Left hindlimb (tissue), 1 donor: ENCODE measurements at places on chromosomes 6 and 20.

- no peak for DNase-seq
Measured at GRCh38 chr6:104414723-104415122, 445.0 kb downstream of the HACE1 start.

DNA sequence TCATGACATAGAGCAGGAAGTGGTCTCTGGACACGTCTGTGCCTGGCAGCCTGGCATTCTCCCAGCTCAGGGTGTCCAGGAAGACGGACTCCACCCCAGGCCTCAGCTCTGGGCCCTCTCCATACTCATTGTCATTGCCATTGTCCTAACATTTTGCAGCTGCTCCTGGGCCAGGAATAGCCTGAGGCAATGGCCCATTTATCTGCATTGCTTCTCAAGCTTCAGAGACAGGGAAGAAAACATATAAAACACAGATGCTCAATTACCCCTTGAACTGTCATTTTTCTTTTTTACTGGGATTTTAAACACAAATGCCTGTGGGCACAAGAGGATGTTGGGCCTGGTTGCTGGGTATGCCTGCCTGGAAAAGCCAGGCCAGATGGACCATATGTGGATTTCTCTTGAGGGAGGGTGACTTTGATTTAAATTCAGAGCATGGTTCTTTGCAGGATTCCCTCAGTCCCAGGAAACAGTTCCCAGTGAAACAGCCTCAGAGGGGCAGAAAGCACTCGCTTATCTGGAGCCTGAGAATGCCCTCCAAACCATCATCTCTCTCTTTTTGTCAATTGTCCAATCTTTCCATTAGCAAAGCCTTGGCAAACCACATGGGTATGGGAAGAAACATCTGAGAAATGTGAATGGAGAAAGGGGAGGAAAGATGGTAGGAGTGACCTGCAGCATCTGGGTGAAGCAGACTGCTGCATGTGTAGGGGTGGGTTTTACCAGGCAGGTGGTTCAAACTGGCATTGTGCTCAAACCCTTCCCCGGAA lies 17.9 kb downstream of the LAMP5 start:
- no peak for DNase-seq

DNA sequence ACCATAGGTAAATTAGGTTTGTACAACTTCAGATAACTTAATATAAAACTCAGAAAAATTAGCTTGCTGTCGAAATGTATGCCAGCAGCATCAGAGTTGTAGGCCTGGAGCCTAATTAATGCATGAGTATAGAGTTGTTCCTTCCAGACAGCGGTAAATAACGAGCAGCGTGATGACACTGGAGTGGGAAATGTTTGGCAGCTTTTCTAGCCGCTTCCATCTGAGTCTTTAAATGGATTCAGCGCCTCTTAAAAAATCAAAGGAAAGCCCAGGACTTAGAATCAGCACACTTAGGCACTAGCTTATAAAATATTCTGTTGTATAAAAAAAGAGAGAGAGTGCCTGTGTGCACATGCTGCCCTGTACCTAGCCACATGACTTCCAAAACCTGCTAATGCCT lies 43.7 kb upstream of the SYNJ2 start:
- DNase-seq: no peak

DNA sequence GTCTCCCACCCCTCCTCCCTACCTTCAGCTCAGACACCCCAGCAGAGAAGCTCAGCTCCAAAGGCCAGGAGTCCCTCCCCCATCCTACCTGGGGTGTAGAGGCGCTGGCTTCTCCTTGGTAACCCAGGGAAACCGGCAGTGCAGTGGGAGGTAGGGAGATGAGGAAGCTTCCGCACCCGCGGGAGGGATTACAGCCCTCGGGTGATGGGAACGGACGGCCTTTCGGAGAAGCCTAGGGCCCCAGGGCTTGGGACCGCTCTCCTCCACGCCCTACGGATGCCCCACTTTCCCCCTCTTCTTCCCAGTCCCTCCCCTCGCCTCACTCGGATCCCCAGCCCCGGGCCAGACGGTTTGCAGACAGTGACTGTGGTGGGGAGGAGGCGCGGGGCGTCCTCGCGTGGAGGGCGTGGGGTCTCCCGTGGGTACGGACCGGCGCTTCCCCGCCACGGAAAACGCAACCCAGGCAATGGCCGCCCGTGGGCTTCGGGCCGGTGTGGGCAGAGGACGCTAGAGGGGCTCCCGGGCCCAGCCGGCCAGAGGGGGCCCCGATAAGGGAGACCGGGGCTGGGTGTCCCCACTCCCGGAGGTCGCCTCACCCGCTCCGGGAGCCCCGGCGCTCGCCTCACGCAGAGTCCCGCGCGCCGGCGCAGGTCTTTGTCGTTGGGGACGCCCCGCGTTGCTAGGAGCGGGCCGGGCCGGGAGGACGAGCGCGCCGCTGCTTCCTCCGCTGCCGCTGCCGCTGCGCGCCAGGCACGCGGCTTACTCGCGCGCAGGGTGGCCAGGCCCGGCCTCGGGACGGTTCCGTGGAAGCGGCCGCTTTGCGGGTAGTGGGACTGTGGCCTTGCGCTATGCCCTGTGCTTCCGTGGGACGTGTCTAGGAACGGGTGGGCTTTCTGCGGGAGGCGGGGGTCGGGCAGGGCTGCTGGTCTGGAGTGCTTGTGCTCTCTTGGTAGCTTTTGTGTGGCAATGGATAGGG lies 15.8 kb downstream of the AARS2 start:
- DNase-seq: no peak

GRCh38 chr20:1524004-1524403 lies 32.8 kb upstream of the SIRPB2 start:
- DNase-seq: no peak

- no peak for DNase-seq
Measured at GRCh38 chr6:131740161-131740560, 29.3 kb upstream of the CTAGE9 start.

DNA sequence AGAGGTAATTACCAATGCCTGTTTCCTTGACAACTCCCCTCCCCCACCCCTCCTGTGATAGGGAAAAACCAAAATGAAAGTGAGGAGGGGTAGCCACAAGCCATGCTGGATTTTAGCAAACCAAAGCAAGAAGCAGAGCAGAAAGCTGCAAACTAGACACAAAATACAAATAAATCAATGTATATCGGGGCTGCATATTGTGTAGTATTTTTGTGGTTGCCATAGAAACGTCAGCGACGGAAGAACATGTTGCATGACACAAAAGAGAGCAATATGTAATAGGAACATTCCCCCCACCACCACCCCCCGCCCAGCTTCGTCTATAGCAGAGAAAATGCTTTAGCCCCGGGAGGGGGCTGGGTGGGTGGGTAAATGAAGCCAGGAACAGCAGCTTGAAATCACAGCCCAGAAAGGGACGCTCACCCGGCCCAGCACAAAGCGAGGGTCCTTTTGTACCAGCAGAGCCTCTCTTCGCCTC lies 548 bp downstream of the AGPAT4 start:
- DNase-seq: peak; percentile 79

DNA sequence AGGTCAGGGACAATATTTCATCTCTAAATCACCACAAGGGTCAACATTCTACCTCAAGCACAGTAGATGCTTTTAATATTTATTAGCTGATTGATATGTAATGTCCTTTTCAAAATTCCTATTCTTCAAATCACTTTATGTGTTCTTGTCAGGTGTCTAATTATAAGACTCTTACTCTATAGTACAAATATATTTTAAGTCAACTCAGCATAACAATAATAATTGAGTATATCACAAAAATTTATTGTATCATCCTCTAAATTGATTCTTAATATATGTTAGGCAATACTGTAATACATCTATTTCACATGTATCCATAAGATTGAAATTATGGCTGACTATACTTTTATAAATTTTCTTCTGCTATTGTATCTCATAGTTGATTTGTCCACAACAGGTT lies 423.9 kb downstream of the PKHD1 start:
- no peak for DNase-seq

DNA sequence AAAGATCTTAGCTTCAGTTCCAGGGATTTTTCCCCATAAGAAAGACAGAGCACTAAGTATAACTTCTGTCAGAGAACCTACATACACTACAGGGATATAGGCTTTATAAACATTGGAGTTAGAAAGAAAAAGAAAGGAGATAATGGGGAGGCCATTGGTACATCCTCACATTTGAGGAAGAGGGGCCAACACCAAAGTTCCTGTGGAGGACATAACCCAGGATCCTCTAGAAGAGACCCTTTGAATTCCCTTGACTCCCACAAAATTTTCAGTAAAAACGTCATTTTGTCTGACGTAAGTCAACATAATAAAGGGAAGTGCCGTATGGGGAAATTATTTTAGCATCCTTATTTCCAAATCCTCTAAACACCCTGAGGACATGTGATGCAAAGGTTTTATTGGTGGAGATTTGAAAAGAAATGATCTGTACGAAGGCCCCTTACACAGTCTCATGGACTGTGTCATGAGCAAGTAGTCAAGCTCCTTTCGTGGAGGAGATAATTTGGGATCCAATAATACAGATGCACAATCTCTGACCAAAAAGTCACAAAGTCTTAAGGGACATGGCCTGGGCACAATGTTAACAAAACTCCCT lies 33.2 kb downstream of the HLA-DRA start:
- DNase-seq: no peak

GRCh38 chr20:62503401-62504178 lies 27.8 kb upstream of the GATA5 start:
- no peak for DNase-seq

- no peak for DNase-seq
Measured at GRCh38 chr6:137467211-137467610, 27.0 kb downstream of the OLIG3 start.

DNA sequence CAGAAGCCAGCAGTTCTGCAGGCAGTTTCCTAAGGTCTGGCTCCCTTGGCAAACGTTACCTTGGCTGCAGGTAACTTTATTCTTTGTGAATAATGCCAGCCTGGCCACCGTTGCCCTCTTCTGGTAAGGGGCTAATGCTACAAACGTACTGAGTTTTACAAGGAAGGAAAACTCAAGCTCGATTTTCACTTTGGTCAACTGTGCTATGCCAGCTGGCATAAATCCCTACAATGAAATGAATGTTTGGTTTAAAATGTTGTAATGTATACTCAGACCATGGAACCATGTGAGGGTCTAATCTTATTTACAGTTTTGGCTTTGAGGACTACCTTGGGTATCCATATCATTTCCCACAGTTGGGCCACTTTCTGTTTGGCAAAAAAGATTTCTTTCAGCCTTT lies 101.4 kb downstream of the SLX4IP start:
- no peak for DNase-seq

DNA sequence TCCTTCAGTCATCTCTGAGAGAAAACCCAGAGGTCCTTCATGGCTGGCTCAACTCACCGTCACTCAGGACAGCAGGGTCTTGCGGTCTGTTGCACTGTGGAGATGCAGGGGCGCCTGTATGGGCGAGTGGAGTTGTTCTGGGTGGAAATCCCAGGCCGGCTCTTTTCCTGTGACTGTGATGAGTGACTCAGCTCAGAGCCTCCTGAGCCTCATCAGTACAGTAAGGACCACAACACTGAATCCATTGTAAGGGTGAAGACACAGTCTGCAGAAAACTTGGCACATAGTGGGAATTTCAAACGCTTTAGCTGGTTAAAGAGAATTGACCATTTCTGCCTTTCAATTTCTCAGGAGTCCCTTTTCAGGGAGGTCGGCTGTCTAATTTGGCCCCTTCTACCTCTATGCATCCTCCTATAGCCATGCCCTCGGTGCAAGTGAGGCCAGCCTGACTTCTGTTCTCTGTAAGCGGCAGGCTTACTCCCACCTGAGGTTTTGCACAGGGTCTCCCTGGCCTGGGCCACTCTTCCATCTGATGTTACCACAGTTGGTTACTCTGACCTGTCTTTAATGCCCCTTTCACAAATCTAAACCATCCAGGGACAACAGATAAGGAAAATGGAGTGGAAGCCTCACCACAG lies 35.5 kb upstream of the TBXT start:
- no peak for DNase-seq

DNA sequence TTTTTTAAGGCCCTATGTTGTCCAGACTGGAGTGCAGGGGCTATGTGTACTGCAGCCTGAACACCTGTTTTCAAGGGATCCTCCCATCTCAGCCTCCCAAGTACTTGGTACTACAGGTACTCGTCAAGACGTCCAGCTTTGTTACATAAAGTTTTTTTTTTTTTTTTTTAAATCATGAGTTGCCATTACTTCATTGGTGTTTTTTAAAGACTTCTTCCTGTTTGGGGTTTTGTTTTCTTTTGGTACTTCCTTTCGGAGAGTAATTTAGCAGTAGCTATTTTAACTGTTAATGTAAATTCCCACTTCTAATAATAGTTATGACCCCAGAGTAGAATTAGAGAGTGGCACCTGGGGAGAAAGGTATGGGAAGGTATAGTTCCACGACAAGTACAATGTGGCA lies 10.5 kb downstream of the ZNFX1 start:
- no peak for DNase-seq

GRCh38 chr6:149231778-149232177 lies 85.7 kb upstream of the TAB2 start:
- no peak for DNase-seq

DNA sequence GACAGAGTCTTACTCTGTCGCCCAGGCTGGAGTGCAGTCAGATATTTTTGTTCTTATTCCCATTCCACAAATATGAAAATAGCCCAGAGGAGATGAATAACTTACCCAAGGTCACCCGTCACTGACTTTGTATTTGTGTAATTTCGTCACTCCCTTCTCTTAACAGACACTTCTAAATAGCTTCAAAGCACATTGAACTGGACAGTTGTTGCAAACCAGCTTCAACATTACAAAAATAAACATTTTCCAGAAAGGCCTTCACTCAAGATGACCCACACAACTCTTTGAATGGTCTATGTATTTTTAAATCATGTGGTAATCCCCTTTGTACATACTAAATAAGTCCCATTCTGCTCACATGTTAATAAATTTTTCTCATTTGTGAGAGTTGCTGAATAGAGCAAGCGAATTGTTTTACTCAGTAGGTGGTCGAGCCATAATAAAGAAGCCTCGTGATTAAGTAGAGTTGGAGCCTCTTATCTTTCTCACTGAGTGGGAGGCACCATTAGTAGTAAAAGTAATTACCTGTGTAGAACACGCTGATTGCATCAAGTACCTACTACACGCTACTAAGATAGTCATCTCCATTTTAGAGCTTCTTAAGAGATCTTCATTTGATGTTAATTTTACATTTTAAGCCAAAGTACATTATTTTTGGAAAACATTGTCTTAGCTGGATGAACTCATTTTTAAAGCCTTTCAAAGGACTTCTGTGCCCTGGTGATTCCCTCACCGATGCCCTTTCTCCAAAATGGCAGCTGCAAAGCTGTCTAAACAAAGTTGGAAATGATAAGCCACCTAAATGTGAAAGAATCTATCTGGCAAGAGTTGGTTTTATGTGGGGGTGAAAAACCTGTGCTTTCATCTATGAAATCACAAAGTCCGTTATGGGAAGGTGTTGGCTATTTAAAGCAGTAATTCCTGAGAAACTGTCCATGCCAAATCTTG lies 110.0 kb downstream of the TSHZ2 start:
- no peak for DNase-seq

GRCh38 chr20:47796971-47797370 lies 11.7 kb upstream of the SULF2 start:
- DNase-seq: peak; percentile 13

- peak; percentile 80 for DNase-seq
Measured at GRCh38 chr6:70282312-70282918, 20.5 kb downstream of the COL9A1 start.

- no peak for DNase-seq
Measured at GRCh38 chr6:124671324-124671723, 290.9 kb upstream of the RNF217 start.

- DNase-seq: no peak
Measured at GRCh38 chr6:105573138-105573537, 170.3 kb upstream of the PREP start.

- peak; percentile 54 for DNase-seq
Measured at GRCh38 chr6:144690133-144690532, 405.0 kb downstream of the UTRN start.

- DNase-seq: no peak
Measured at GRCh38 chr6:69953491-69953890, 87.1 kb downstream of the COL19A1 start.
